Testis (tissue), 5 donors: ENCODE measurements at places on chromosomes 6 and 20. TPM values are rescaled to one million over a fixed set of nuclear protein-coding genes. Genes with fewer than 3 reads are reported as not detected.
A peak's percentile ranks its signal among the peaks of the same experiment; 100 is the strongest.

Gene MROH8
- 43.5 TPM for total RNA-seq

Gene TRIM10
- total RNA-seq: not detected

Gene MOG
- not detected for total RNA-seq

Gene CTCFL
- 33.9 TPM for total RNA-seq

Gene UBE2C
- 21.4 TPM for total RNA-seq

Gene WFDC12
- not detected for total RNA-seq

Gene NKAIN2
- 0.71 TPM for total RNA-seq

Gene FILIP1
- 2.7 TPM for total RNA-seq

Gene POU5F1
- 1.3 TPM for total RNA-seq

Gene EYS
- 2.6 TPM for total RNA-seq

Gene FOXC1
- total RNA-seq: 9.4 TPM

Gene HEY2
- total RNA-seq: 7.3 TPM

Gene PNPLA1
- 2.4 TPM for total RNA-seq

Gene ANKRD6
- 52.8 TPM for total RNA-seq

Gene FRK
- 3.7 TPM for total RNA-seq

DNA sequence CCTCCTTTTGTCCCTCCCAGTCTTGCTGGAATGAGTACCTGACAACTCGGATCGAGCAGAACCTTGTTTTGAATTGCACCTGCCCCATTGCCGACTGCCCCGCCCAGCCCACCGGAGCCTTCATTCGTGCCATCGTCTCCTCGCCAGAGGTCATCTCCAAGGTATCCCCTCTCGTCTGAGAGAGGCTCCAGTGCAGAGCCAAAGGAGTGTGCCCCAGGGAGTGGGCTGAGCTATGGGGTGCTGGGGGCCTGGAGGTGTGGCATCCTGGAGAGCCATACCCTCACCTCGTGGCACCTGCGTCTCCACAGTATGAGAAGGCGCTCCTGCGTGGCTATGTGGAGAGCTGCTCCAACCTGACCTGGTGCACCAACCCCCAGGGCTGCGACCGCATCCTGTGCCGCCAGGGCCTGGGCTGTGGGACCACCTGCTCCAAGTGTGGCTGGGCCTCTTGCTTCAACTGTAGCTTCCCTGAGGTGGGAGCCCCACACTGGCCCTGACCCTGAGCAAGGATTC, 8.8 kb downstream of the DNPH1 start:
- H3K27me3 ChIP-seq: no peaks in the 10 kb centered on the region
- no peak for DNase-seq
- H3K36me3 ChIP-seq: no peaks in the 10 kb centered on the region
- H3K4me1 ChIP-seq: no peaks in the 10 kb centered on the region

DNA sequence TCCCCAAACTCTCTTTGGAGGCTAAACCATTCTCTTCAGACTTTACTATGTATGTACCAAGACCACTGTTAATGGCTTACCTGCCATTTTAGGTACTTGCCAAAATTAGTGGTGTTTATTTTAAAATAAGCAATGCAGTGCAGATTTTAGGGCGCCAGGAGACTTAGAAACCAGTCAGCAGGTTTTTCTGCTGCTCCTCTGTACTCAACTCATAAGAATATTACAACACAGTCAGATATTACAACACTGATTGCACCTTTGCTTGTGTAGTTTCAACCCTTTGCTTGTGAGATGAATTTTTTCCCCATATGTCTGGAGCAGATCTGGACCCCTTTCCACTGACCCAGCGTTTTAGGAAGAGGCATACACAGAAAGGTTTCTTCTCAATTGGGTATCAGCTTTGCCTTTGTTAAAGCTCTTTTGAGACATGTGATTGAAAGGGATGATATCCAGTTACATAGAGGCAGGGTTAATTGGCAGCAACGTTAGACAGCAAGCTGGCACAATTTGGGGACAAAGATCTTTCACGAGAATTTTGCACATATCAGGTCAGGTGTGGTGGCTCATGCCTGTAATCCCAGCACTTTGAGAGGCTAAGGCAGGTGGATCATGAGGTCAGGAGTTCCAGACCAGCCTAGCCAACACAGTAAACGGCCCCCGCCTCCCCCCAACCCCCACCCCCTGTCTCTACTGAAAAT, 6.2 kb downstream of the TTPAL start:
- no peaks in the 10 kb centered on the region for H3K36me3 ChIP-seq
- no peaks in the 10 kb centered on the region for H3K27me3 ChIP-seq
- H3K27ac ChIP-seq: no peak overlapping the region

- no peaks in the 10 kb centered on the region for H3K4me1 ChIP-seq
- H3K36me3 ChIP-seq: no peaks in the 10 kb centered on the region
- H3K27ac ChIP-seq: no peak overlapping the region
- no peak overlapping the region for H3K4me3 ChIP-seq
- DNase-seq: no peak
- H3K27me3 ChIP-seq: no peaks in the 10 kb centered on the region
Measured at GRCh38 chr6:169844946-169845345, 93.5 kb downstream of the ERMARD start.

- H3K36me3 ChIP-seq: no peaks in the 10 kb centered on the region
- peak; percentile 72 for DNase-seq
- no peaks in the 10 kb centered on the region for H3K27me3 ChIP-seq
- peak overlapping the region; percentile 33 for H3K27ac ChIP-seq
- no peak overlapping the region for H3K4me3 ChIP-seq
- peaks cover 6% of the 10 kb centered on the region for H3K4me1 ChIP-seq
Measured at GRCh38 chr20:19964289-19965265, 52.6 kb upstream of the NAA20 start.

DNA sequence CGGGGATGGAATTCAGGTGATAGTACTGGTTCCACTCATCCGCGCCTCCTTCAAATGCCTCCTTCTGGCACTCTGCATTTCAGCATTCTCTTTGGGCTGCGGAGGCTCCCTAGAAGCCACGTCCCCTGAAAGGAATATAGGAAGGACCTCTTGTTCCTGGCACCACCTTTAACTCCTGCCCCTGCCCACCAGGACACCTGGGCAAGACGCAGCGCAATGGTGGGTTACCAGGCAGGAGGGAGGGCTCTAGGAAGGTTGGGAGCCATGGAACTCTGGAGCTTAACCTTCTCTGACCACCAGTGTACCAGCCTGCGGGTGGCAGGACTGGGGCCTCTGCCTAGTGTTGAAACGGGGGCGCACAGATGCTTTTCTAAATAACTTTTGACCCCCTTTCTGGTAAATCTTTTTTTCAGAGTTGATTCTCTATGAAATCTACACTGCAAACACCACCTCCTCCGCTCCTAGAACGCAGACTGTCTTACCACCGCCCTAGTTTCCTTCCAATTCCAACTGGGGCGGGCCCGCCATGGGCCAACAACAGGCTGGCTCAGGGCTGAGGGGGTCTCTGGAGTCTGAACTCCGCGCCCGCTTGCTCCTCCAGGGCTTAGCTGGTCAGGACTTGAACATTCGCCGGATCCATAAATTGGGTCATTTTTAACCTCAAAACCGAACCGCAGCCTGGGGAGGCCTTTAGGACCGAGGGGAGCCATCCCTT, 871 bp upstream of the SYNDIG1 start:
- H3K36me3 ChIP-seq: no peaks in the 10 kb centered on the region
- H3K4me1 ChIP-seq: peaks cover 10% of the 10 kb centered on the region
- H3K27me3 ChIP-seq: no peaks in the 10 kb centered on the region
- DNase-seq: no peak
- peak overlapping the region; percentile 60 for H3K4me3 ChIP-seq
- no peak overlapping the region for H3K27ac ChIP-seq

DNA sequence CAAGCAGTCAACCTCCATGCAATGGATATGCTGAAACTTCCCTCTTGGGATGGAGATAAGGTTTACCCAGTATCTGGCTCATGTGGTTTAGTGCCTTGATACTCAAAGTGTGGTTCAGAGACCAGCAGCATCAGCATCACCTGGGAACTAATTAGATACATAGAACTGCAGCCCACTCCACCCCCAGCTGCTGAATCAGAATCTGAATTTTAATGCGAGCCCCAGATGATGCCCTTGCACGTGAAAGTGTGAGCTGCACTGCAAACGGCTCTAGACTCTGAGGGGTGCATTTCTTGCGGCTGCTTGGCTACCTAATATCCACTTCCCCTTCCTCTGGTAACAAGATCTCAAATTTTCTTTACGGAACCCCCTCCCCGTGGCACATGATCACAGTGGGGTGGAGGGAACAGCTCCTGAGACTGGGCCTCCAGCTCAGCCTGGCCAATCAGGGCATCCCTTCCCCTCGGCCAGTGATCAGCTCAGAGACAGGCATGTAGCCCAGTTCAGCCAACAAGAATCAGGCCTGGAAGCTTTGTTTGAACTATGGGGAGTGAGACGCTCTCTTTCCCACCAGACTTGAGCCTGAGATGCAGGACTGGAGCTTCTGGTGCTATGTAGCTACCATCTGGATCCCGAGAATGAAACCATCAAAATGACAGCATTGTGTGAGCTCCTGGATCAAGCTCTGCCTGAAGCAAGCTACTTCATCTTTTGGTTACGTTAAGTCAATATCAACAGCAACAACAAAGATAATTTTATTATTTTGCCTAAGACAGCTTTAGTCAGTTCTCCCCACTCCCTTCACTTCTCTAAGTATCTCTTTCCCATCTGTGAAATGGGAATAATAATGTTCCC, 12.8 kb downstream of the KCNK15 start:
- no peak overlapping the region for H3K27ac ChIP-seq
- H3K4me1 ChIP-seq: peaks cover 13% of the 10 kb centered on the region

DNA sequence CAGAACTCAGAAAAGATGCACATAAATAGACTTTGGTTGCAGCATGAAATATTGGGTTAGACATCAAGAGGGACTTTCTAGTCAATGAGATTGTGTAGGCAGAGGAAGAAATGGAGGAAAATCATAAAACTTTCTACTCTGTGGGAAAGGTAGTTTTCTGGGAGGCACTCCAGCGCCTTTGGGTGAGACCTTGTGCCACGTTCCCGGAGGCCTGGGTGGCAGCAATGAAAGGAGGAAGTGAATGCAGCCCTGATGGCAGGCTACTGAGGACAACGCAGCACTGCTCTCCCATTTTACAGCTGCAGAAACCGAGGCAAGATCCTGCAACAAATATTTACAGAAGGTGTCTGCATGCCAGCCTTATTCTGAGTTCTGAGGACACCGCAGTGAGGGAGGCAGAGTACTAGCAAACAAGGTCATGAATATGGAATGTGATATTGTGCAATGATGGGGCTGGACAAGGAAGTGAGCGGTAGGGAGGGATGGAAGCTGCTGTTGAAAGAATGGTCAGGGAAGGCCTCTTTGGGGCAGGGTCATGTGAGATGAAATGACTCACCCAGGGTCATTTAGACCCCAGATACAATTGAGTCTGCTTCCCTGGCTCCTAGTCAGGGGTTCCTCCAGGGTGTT, 159.1 kb downstream of the TFAP2C start:
- no peaks in the 10 kb centered on the region for H3K36me3 ChIP-seq
- no peaks in the 10 kb centered on the region for H3K27me3 ChIP-seq
- DNase-seq: no peak
- no peak overlapping the region for H3K27ac ChIP-seq
- no peaks in the 10 kb centered on the region for H3K4me1 ChIP-seq

DNA sequence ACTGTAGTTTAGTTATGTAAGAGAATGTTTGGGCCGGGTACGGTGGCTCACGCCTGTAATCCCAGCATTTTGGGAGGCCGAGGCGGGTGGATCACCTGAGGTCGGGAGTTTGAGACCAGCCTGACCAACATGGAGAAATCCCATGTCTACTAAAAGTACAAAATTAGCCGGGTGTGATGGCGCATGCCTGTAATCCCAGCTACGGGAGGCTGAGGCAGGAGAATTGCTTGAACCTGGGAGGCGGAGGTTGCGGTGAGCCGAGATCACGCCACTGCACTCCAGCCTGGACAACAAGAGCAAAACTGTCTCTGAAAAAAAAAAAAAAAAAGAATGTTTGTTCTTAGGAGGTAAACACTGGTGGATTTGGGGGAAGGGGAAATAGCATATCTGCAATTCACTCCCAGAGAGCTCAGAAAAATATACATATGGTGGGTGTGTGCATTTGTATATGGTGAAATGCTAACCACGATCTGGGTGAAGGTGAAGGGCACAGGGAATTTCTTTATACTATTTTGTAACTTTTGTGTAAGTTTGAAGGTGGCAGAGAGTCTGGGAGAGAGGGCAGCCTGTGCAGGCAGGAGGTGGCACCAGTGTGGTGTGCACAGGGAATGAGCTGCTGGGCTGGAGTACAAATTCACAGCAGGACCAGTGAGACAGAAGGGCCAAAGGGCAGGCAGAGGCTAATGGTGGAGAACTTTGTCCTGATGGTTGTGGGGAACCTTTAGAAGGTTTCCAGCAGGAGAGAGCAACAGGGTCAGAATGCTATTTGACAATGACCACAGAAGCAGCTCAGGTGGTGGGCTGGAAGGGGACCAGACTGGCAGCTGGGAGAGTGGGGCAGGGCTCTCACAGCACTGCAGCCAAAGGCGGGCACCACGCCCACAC, 42.4 kb downstream of the SSR1 start:
- H3K36me3 ChIP-seq: no peaks in the 10 kb centered on the region
- H3K27me3 ChIP-seq: no peaks in the 10 kb centered on the region
- DNase-seq: no peak
- H3K4me1 ChIP-seq: no peaks in the 10 kb centered on the region
- no peak overlapping the region for H3K4me3 ChIP-seq
- H3K27ac ChIP-seq: no peak overlapping the region

DNA sequence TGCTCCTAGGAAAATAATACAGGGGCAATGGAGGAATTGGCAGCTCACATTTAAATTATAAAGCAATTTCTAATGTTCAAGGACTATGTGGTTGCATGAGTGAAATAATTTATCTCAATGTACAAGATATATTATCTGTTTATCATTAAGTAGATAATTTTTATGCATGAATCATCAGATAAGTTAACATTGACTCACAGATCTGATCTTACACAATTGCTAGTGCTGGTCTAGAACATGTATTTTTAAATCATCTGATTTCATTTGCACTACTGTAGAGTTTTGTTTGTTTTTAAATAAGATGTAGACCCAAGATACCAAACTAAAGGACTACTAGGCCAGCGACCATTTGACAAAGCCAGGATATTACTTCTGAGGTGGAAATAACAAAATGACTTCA, 199.2 kb downstream of the BMP2 start:
- no peak overlapping the region for H3K27ac ChIP-seq
- no peak for DNase-seq
- no peaks in the 10 kb centered on the region for H3K36me3 ChIP-seq
- no peaks in the 10 kb centered on the region for H3K4me1 ChIP-seq
- no peak overlapping the region for H3K4me3 ChIP-seq

DNA sequence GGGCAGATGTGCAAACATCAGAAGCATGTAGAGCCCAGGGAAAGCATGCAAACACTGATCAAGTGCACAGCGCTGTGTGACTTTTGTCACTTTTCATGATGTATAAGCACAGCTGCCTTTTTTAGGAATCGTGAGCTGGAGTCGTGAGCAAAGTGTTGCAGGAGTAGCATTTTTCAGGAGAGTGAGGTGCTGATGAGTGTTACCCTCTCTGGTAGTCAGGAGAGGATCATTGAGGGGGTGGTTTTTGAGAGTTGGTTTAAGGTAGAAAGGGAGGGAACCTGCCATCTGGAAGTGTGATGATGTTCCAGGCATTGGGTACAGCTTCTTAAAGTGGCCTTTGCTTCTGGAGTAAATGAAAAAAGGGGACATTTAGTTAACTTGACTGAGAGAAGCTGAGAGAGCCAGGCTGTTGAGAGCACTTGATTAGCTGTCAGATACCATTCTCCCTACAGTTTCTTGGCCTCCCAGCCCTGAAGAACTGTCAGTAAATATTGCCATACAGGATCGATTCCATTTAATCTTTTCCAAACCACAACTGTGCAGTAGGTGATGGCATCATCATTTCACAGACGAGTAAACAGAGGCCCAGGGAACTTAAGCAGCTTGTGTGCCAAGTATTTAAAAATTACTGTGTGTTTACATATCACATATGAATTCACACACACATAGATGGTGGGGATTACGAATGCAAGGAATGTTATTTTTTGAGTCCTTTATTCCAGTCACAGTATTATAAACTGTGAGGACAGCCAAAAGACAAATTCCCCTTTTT, 28.9 kb downstream of the TPD52L1 start:
- no peaks in the 10 kb centered on the region for H3K4me1 ChIP-seq
- H3K27me3 ChIP-seq: no peaks in the 10 kb centered on the region
- DNase-seq: no peak
- H3K27ac ChIP-seq: no peak overlapping the region
- no peaks in the 10 kb centered on the region for H3K36me3 ChIP-seq
